ENCODE measurements at places on chromosomes 5 and 9.

DNA sequence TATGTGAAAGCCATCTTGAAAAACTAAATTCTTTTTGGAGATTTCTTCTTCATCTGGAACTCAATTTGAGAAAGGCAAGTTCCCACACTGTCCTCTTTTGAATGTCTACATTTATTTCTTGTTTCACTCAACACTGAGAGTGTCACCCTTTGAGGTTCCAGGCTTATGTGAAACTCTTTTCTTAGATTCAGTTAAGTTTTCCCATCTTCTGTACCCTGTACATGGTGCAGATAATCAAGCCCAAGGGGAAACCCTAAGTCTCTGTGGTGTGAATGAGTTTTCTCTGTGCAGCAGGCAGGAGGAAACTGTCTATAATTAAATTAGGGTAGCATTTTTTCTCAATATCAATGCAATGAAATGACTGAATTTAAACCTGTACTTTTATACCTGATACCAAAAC lies 72.3 kb upstream of the PRLR start:
- DNase-seq = no peak

- no peak for DNase-seq
Observed at GRCh38 chr5:9351546-9351945, 194.3 kb downstream of the SEMA5A start.

GRCh38 chr9:87742813-87743428 lies 17.0 kb downstream of the CTSL start:
- peak; percentile 69 for DNase-seq

GRCh38 chr9:92734931-92735635 lies 29.6 kb downstream of the BICD2 start:
- DNase-seq = no peak

DNA sequence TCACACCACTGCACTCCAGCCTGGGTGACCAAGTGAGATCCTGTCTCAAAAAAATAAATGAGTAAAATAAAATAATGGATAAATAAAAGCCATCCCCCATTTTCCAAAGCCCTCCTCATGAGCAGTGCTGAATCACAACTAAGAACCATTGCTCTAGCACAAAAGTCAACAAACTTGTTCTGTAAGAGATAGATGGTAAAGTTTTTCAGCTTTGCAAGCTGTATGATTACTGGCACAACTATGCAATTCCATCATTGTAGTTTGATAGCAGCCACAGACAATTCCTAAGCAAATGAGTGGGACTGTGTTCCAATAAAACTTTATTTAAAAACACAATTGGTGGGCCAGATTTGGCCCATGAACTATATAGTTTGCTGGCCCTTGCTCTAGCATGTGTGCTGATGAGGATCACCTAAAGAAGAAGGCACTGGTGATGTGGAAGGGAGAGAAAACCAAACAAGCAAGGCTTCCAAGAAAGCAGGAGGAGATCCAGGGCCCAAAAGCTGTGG lies 64.6 kb downstream of the NEURL1B start:
- DNase-seq = no peak

- peak; percentile 30 for DNase-seq
Observed at GRCh38 chr9:136143215-136144001, 24.7 kb upstream of the TMEM250 start.

GRCh38 chr9:136493567-136493971 lies 10.7 kb upstream of the SEC16A start:
- DNase-seq = no peak

DNA sequence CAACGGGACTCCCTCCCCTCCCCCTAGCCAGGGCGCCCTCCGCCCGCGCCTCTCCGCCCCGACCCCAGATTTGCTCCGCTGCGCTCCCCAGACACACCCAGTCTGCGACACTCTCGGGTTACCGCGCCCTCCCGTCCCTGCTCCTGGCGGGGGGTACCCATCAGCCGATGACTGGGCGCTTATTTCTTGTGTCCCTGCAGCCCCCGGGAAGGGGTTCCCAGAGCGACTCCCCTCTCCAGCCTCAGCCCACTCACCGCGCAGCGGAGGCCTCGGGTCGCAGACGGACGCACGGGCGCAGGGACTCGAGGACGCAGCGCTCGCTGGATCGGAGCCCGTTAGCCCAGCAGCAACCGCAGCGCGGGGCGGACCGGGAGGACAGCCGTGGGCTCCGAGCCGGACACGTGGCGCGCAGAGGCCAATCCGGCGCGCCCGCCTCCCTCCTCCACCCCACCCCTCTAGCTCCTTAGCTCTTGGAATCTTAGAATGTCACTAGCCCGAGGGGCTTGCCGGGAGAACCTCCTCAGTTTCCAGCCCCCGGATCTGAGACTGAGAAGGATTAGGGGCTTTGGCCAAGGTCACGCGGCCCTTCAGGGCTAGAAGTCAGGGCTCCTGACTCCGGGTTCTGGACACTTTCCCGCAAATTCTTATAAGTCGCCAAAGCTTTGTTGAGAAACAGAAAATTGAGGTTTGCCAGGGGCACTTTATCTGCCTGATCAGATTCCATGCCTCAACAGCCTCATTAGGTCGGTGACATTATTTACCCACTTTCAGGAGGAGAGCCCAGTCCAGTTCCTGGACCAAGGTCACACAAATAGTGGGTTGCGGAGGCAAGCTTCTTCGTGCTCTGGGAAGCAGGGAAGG lies at the start of gene ANXA6:
Gene ANXA6, minus strand, starts transcription at position 354 of the 861 bp plus-strand sequence. CDS start 9,878 bp downstream, outside the sequence.
- peak; percentile 74 for DNase-seq
